Femur (tissue), 1 donor: ENCODE measurements at places on chromosomes 5 and 9.
A peak's percentile ranks its signal among the peaks of the same experiment; 100 is the strongest.

- no peak for DNase-seq
Observed at GRCh38 chr5:37859805-37860204, 20.0 kb upstream of the GDNF start.

DNA sequence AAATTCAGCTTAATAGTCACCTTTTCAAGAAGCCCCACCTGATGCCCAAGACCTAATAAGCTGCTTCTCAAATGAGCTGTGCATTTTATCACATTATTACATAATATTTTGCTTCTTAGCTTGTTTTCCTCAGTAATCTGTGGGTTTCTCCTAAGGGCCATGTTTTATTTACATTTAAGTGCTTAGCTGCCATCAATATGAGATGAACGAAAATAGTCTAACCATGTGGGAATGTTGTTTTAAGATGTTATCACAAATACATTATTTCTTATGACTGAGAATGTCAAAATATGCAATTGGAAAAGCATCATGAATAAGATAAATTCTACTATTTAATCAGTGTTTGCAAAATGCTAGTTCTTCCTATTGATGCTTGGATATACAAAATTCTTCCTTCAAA is 10.1 kb downstream of the ARRDC3 start:
- no peak for DNase-seq

GRCh38 chr9:102185962-102186361 is 447.5 kb upstream of the GRIN3A start:
- no peak for DNase-seq

DNA sequence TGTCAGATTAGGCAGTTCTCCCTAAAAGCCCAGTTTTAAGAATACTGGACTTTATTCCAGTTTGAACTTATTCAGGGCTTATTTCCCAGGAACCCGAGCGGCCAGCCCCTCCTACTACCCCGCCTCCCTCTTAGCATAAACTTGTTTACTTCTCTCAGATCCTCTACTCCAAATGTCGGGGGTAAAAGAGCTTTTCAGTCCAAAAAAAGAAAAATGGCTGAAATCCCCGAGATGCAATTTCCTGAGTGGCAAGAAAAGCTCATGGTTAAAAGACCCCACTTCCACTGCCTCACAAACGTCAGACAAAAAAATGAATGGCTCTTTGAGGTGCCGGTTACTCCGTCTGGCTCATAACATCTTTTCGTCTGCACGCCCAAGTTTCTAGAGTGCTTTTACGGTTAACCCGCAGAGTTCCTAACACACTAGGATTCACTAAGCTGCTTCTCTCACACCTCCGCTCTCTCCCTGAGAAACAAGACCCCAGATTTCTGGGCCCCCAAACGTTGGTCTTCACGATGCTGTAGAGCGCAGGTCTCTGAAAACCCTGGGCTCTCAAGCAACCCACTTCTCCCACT is 402 bp downstream of the BRD8 start:
- peak; percentile 38 for DNase-seq

GRCh38 chr5:38601133-38601862 is 44.9 kb upstream of the LIFR start:
- DNase-seq = peak; percentile 43

GRCh38 chr5:68296895-68297294 is 81.3 kb downstream of the PIK3R1 start:
- no peak for DNase-seq
